ENCODE measurements at places on chromosomes 1 and 21.

DNA sequence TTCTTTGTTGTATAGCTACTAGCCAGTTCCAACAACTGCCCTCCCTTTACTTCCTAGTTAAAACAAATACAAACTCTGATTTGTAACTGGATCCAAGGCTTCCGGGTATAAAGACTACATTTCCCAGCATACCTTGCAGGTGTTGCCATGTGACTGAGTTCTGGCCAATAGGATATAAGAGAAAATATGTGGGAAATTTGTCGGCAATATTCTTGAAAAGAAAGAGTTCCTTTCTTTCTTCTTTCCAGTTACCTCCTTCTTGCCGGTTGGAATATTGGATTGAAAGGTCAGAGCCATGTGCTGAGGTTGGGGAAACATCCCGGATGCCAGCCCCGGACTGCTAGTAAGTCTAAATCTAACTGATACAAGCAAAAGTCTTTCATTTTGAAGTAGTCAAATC, 23.0 kb upstream of the ZBTB40 start:
- peak; percentile 84 for DNase-seq

GRCh38 chr1:26597629-26598039, 68.1 kb downstream of the RPS6KA1 start:
- DNase-seq: peak; percentile 76

GRCh38 chr1:24186993-24187790, at the start of gene IFNLR1:
TSS of gene IFNLR1 (minus strand) at chr1:24187289. CDS start at chr1:24187248, 41 bp downstream.
- DNase-seq: no peak

DNA sequence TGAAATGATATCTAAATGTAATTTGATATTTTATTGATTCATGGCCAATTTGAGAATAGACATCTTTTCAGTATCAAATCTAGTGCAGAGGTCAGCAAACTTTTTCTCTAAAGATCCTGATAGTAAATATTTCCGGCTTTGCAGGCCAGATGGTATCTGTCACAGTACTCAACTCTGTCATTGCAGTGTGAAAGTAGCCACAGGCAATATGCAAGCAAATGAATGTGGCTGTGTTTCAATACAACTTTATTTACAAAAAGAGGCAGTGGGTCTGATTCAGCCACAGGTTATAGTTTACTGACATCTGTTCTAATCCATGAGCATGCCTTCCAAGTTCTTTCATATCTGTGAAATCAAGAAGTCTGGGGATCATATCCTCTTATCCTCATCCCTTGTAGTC, 221.2 kb downstream of the PRDM2 start:
- DNase-seq: no peak

- peak; percentile 99 for DNase-seq
Measured at GRCh38 chr1:20008391-20008841, 29.0 kb upstream of the PLA2G2A start.

- peak; percentile 28 for DNase-seq
Measured at GRCh38 chr1:198560161-198560560, 19.7 kb upstream of the ATP6V1G3 start.

DNA sequence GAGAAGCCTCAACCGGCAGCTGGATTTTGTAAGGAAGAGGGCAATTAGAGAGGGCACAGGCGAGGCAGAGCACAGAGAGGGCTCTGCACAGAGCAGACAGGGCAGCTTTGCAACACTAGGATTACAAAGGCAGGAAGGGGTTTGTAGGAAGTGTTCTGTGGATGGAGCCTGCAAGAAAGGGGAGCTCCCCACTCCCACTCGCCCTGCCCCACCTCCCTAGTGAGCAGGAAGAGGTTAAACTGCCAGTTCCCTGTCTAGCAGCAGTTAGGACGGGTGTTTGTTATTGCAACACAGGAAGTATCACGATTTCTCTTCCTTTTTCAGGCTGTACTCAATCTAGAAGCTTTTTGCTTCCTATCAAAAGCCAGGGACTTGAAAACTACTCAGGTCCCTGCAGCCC, 63.3 kb upstream of the LRRC8D start:
- DNase-seq: peak; percentile 30

Data from cardiac fibroblast (primary cell).